Activated T-helper 9 cell treated with anti-CD3 and anti-CD28 coated beads, Interleukin-2, amount 50 U/mL, for 16 hours (primary cell): ENCODE measurements at places on chromosomes 5 and 9.

DNA sequence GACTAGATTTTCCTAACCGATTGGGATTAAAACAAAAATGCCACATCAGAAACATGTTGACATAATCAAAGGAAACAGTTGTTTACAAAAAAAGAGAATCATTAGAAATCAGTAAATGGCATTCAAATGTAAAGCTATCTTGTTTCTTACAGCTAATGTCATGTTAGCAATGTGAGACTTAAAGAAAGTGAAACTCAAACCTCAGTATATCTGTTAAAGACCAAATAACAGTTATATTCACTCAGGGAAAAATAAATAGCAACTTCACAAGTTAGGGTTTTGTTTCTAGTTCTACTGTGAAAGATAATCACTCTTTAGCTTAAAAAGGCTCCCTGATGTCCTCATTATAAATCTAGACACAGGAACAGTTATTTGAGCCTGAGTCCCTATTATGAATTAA, 189.3 kb upstream of the EFNA5 start:
- DNase-seq = no peak

DNA sequence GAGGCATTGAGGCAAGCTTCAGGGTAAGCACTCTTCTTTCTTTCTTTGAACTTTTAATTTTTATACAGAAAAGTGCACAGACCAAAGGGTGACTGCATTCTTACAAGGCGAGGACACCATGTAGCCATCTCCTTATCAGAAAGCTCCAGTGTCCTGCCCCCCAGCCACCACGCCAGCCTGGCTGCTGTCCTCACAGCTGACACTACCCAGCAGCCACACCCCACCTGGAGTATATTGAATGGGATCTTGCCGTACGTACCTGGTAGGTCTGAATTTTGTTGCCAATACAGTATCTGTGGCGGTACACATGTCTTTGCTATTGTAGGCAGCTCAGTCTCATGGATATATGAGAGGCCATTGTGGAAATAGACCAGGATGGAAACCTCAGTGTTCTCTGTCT, 284.0 kb upstream of the IRX2 start:
- no peak for DNase-seq

GRCh38 chr5:56019306-56020272, 24.8 kb upstream of the IL6ST start:
- DNase-seq = no peak

- no peak for DNase-seq
Measured at GRCh38 chr9:120885958-120886357, 9.0 kb upstream of the PHF19 start.

DNA sequence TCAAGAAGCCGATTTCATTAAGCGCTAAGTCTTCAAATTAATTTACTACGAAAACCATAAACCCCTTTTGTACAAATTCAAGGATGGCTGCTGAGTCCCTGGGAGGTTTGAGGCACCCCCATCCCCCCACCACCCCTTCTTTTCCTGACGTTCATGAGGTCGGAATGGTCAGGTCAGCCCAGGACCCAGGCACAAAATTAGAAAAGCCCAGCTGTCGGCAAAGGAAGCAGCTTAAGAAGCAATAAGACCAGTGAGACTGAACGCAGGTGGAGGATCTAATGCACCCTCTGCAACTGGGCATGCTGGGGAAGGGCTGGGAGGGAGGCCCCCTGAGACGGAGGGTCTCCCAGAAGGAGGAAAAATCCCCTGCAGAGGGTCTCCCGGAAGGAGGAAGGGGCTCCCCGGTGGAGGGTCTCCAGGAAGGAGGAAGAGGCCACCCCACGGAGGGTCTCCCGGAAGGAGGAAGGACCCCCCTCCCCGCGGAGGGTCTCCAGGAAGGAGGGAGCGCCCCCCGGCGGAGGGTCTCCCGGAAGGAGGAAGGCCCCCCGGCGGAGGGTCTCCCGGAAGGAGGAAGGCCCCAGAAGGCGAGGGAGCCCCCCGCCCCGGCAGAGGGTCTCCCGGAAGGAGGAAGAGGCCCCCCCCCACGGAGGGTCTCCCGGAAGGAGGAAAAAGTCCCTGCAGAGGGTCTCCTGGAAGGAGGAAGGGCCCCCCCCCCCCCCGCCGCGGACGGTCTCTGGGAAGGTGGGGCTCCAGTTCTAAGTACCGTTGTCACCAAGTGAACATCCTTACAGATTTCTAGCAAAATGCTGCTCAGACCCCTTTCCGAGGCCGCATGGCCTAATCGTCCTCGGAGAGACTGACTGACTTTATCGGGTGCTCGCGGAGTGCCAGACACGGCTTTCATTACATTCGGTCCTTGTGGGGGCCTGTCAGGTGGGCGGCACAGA, 74.4 kb upstream of the FCN1 start:
- DNase-seq = no peak

- no peak for DNase-seq
Measured at GRCh38 chr9:19624519-19624918, 164.3 kb downstream of the SLC24A2 start.

- no peak for DNase-seq
Measured at GRCh38 chr5:143466632-143467031, 63.1 kb upstream of the NR3C1 start.
